ENCODE measurements at places on chromosomes 6 and 20. TPM values are rescaled to one million over a fixed set of nuclear protein-coding genes. Genes with fewer than 3 reads are reported as not detected.

DNA sequence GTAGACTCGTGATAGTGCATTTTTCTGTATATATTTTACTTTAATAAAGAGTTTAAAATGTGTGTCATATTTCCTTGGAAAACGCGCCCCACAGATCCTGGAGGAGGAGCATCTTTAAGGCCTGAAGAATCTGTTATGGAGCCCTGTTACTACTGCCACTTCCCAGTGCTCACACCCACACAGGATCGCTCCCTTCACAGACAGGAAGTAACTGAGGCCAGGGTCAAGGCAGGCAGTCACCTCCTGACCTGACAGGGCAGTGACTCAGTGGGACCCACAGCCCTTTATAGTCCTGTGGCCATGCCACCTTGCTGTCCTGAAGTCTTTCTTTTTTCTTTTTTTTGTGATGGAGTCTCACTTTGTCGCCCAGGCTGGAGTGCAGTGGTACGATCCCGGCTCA is 9.0 kb downstream of the RRBP1 start:
- peaks cover 8% of the 10 kb centered on the region for H3K4me1 ChIP-seq
- peaks cover 5% of the 10 kb centered on the region for H3K36me3 ChIP-seq
- H3K27ac ChIP-seq, result no peak overlapping the region
- no peak for DNase-seq
- H3K27me3 ChIP-seq, result no peaks in the 10 kb centered on the region

- H3K27ac ChIP-seq, result no peak overlapping the region
- no peak overlapping the region for H3K4me3 ChIP-seq
- no peaks in the 10 kb centered on the region for H3K36me3 ChIP-seq
- no peak for DNase-seq
These were observed 144.1 kb upstream of the PTCHD4 start for GRCh38 chr6:48255094-48255493.

DNA sequence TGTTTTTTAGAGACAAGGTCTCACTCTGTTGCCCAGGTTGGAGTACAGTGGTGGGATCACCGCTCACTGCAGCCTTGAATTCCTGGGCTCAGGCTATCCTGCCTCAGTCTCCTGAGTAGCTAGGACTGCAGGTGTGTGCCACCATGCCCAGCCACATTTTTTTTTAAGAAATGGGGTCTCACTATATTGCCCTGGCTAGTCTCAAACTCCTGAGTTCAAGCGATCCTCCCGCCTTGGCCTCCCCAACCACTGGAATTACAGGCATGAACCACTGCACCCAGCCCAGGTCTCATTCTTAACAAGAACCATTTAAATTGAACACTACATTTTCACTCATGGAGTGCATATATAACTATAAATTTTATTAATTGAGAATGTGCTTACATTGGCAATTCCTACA is 20.5 kb downstream of the RPF2 start:
- DNase-seq, result no peak
- no peak overlapping the region for H3K27ac ChIP-seq
- H3K4me1 ChIP-seq, result no peaks in the 10 kb centered on the region

SLC24A3 gene
- 0.51 TPM for total RNA-seq

DNA sequence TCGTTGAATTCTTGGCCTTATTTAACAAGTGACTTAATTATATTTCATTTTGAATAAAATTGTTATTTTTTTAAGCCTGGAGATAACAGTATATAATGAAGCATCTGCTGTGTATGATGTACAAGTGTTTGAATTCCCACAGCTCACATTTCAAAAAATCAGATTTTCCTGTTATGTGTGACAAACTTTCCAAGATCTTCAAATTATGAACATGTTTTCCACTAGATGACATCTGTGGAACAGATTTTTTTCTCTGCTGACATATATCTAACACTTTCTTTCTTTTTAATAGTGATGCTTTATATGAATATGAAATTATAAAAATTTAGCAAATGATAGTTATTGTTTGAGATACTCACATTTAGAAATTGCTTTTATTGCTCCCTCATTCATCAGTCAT is 482.8 kb downstream of the LMBRD1 start:
- H3K27me3 ChIP-seq, result peaks cover 3% of the 10 kb centered on the region
- no peaks in the 10 kb centered on the region for H3K4me1 ChIP-seq
- no peak overlapping the region for H3K27ac ChIP-seq
- H3K36me3 ChIP-seq, result no peaks in the 10 kb centered on the region
- H3K4me3 ChIP-seq, result no peak overlapping the region

SPAG4 gene
- 2.3 TPM for total RNA-seq

- H3K4me1 ChIP-seq, result peaks cover 54% of the 10 kb centered on the region
- no peak for DNase-seq
- H3K36me3 ChIP-seq, result no peaks in the 10 kb centered on the region
- H3K27me3 ChIP-seq, result peaks cover 3% of the 10 kb centered on the region
- H3K27ac ChIP-seq, result no peak overlapping the region
These were observed 1.9 kb downstream of the TBPL1 start for GRCh38 chr6:133954657-133955576.

GRCh38 chr6:25384967-25385366 is 105.8 kb downstream of the CARMIL1 start:
- no peak for DNase-seq
- no peak overlapping the region for H3K4me3 ChIP-seq
- H3K27ac ChIP-seq, result no peak overlapping the region
- H3K36me3 ChIP-seq, result no peaks in the 10 kb centered on the region

DNA sequence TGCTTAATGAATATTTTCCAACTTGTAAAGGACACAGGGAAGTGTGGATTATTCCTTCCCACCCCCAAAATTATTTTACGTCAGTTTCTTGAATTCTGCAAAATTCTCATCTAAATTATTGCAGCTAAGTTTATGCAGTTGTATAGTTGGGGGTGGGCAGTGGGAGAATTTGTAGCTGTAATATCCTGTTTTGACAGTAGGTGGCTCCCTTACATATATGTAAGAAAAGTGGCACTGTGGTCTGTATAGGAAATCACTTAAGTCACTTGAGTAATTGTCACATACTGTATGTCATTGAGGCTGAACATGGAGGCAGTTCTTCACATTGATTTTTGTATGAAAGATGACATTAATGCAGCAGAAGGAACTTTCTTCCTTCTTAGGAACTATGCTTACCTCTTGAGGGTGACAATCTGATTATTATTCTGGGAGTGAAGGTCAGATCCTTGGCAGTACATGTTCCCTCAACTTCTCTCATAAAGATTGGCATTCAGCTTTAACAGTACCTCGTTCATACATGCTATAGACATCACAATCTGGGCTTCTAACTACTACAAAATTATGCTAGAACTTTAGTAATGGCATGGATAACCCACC is 14.6 kb upstream of the CFAP206 start:
- no peaks in the 10 kb centered on the region for H3K27me3 ChIP-seq
- no peaks in the 10 kb centered on the region for H3K36me3 ChIP-seq
- no peak overlapping the region for H3K4me3 ChIP-seq
- H3K27ac ChIP-seq, result no peak overlapping the region
- no peaks in the 10 kb centered on the region for H3K4me1 ChIP-seq

ARMH2 gene
- total RNA-seq, result not detected

DNA sequence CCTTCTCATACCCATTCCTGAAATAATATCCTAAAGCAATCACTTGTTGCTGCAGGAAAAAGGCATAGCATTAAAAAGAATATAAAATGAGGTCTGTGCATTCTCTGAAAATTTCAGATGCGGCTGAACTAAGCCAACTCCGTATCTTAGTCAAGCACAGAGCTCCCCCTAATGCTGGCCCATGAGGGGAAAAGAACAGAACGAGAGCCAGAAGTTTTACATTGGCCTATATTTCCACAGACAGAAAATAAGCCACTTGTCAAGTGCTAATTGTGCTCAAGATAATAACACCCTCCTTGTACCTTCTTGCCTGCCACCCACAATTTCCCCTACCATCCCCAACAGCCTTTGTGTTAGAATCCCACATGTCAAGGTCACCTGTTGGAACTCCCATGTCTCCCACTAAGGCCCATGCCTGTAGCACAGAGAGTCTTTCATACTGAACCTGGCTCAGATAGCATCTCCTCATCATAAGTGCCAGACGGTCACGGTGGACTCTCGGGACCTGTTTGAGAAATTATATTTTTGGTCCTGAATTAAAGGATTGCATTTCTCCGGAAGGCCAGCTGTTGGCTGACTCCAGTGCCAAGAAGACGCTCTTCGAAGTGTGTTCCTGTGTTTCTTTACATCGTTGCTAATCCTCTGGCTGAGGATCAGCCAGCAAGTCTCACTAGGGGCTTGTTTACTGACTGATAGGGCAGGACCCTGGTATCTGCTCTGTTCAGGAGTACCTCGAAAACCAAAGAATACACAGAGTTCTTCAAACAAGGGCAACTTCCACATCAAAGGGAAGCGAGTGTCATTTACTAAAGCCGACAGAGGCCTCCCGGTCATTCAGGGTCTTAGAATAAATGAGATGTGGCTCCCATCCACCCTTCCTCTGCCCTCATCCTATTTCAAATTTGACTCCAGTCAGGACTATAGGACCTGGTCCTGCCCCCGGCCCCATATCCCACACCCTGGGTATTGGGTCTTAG is 183.4 kb upstream of the FBXL4 start:
- no peak for DNase-seq
- H3K36me3 ChIP-seq, result no peaks in the 10 kb centered on the region
- peak overlapping the region; percentile 10 for H3K27ac ChIP-seq
- no peak overlapping the region for H3K4me3 ChIP-seq

SLC17A3 gene
- total RNA-seq, result not detected

NRSN1 gene
- 0.54 TPM for total RNA-seq

GRCh38 chr6:110095101-110095500 is 84.4 kb downstream of the WASF1 start:
- H3K27me3 ChIP-seq, result no peaks in the 10 kb centered on the region
- peaks cover 34% of the 10 kb centered on the region for H3K4me1 ChIP-seq
- no peak for DNase-seq
- peaks cover 22% of the 10 kb centered on the region for H3K36me3 ChIP-seq
- no peak overlapping the region for H3K27ac ChIP-seq
- H3K4me3 ChIP-seq, result no peak overlapping the region

BCLAF1 gene
- 253 TPM for total RNA-seq

ENPP3 gene
- total RNA-seq, result 0.14 TPM

GRCh38 chr6:109660526-109661320 is 30.3 kb downstream of the AK9 start:
- no peak for DNase-seq
- no peaks in the 10 kb centered on the region for H3K36me3 ChIP-seq
- H3K4me1 ChIP-seq, result no peaks in the 10 kb centered on the region
- H3K4me3 ChIP-seq, result no peak overlapping the region
- H3K27me3 ChIP-seq, result no peaks in the 10 kb centered on the region
- no peak overlapping the region for H3K27ac ChIP-seq

QKI gene
- total RNA-seq, result 260 TPM

GNMT gene
- total RNA-seq, result 1.5 TPM

DNA sequence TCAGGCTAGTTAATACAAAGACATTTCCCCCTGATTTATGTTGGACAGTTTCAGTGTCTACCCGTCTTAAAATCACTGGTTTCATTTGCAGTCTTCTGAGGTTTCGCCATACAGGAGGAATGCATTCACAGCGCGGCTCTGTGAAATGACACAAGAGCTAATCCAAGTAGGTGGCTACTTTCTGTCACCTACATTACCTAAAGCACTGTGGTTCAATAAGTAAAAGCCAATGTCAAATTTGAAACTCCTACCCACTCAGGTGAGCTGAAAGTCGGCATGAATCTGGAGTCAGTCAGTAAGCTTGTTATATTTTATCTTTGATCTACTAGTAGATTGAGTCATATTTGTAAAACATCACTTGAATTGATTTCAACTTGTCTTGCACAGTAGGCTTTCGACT is 370.8 kb downstream of the LAMA2 start:
- no peak overlapping the region for H3K27ac ChIP-seq
- H3K4me3 ChIP-seq, result no peak overlapping the region
- peaks cover 12% of the 10 kb centered on the region for H3K4me1 ChIP-seq
- H3K36me3 ChIP-seq, result no peaks in the 10 kb centered on the region
- no peaks in the 10 kb centered on the region for H3K27me3 ChIP-seq

DNA sequence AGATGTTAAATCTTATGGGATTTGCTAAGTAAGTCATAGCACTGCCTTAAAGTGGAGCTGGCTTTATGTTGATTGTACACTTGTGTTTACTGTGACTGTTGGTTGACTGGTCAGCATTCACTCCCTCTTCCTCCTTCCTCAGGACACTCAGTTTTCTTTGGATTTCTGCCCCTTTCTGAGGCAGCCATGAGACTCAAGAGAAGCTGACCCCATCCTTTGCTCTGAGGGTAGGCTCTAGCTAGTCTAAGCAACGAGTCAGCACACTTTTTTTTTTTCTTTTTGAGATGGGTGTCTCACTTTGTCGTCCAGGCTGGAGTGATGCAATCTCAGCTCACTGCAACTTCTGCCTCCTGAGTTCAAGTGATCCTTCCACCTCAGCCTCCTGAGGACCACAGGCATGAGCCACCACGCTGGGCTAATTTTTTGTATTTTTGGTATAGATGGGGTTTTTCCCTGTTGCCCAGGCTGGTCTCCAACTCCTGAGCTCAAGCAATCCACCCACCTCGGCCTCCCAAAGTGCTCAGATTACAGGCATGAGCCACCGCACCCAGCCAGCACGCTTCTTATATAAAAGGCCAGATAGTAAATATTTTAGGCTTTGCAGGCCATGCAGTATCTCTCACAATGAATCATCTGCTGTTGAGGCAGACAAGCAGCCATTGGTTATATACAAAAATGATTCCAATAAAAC is 191.4 kb downstream of the NFATC2 start:
- H3K4me1 ChIP-seq, result no peaks in the 10 kb centered on the region
- no peaks in the 10 kb centered on the region for H3K36me3 ChIP-seq
- H3K27ac ChIP-seq, result peak overlapping the region; percentile 25
- peaks cover 8% of the 10 kb centered on the region for H3K27me3 ChIP-seq

- peaks cover 36% of the 10 kb centered on the region for H3K4me1 ChIP-seq
- no peak for DNase-seq
- H3K27me3 ChIP-seq, result no peaks in the 10 kb centered on the region
- peaks cover 13% of the 10 kb centered on the region for H3K36me3 ChIP-seq
- no peak overlapping the region for H3K4me3 ChIP-seq
These were observed 597.3 kb downstream of the PKHD1 start for GRCh38 chr6:51490101-51490500.

DNA sequence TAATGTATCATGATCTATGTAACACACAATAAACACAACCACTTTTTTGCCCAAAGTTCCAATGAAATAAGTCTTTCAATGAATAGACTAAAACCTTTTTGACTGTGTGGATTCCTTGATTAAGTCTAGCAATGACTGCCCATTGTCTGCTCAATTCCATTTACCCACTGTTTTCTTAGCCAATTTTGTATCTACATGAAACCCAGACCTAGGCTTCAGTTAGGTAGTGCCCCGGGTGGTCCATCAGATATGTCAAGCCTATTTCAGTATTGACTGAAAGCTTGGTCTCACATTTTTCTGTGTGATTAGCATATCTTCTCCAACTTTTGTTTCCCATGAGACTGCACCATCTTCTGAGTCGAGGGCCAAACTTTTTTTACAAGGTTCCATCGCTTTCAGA is 615.0 kb downstream of the C6orf118 start:
- H3K4me1 ChIP-seq, result peaks cover 52% of the 10 kb centered on the region
- H3K27me3 ChIP-seq, result no peaks in the 10 kb centered on the region
- H3K4me3 ChIP-seq, result peak overlapping the region; percentile 21
- H3K36me3 ChIP-seq, result peaks cover 10% of the 10 kb centered on the region

HLA-F gene
- 0.98 TPM for total RNA-seq

DNA sequence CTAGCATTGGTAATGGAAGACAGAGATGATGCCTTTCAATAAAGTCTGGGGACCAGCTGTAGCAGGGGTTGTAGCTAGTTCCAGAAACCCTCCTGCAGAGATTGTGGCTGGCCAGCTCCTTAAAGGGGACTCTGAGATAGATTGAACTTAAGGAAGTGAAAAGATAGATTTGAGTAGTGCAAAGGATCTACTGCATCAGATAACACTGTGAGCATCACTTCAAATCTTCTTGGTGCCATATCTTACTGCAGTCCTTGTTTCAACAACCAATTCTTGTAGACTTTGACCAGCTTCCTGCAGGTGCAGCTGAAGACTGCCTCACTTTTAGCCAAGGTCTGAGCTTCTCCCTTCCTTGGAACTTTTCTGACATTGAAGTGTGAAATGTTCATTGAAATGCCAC is 14.8 kb upstream of the CEP162 start:
- no peaks in the 10 kb centered on the region for H3K4me1 ChIP-seq
- H3K27me3 ChIP-seq, result peaks cover 26% of the 10 kb centered on the region
- no peak overlapping the region for H3K27ac ChIP-seq
- no peak overlapping the region for H3K4me3 ChIP-seq

HM13 gene
- total RNA-seq, result 179 TPM
